ENCODE measurements at places on chromosomes 6 and 20.
A peak's percentile ranks its signal among the peaks of the same experiment; 100 is the strongest.

- no peak for DNase-seq
Observed at GRCh38 chr20:63027922-63028389, 21.2 kb upstream of the BHLHE23 start.

DNA sequence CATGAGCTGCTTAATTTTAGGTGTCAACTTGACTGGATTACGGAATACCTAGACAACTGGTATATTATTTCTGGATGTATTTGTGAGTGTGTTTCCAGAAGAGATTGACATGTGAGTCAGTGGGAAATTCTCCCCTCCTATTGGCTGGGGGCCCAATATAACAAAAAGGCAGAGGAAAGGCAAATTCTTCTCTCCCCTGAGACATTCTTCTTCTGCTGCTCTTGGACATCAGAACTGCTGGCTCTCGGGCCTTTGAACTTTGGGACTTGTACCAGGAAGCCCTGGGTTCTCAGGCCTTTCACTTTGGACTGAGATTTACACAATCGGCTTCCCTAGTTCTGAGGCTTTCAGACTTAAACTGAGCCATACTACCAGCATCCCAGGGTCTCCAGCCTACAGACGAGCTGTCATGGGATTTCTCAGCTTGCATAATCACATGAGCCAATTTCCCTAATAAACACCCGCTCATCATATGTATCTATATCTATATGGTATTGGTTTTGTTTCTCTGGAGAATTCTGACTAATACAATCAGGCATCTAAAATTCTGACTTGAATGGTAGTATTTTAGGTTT lies 7.6 kb upstream of the BTN3A3 start:
- no peak for DNase-seq

GRCh38 chr20:49452011-49452482 lies 30.4 kb downstream of the KCNB1 start:
- peak; percentile 13 for DNase-seq

DNA sequence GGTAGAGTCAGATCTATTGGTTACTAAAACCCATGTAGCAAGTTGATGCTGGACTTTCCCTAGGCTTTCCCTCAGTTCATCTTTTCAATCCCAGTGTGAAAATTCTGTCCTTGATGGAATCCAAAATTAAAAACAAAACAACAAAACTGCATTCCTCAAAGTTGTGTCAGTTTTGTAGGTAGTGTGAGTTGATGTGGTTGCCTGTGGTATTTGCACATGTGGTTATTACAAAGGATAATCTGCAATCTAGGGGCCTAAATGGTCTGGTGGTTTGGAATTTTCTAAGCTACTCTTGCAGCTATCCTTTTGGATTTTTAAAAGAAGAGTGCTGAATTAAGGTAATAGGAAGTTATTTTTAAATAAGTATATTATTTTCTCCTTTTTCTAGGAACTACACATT lies 132.2 kb upstream of the SCGN start:
- DNase-seq = no peak

- no peak for DNase-seq
Observed at GRCh38 chr20:4272225-4272624, 256.9 kb upstream of the RNF24 start.

- DNase-seq = no peak
Observed at GRCh38 chr20:42957704-42958095, 232.0 kb downstream of the PTPRT start.

- DNase-seq = no peak
Observed at GRCh38 chr6:1595271-1596087, 14.2 kb upstream of the FOXC1 start.

DNA sequence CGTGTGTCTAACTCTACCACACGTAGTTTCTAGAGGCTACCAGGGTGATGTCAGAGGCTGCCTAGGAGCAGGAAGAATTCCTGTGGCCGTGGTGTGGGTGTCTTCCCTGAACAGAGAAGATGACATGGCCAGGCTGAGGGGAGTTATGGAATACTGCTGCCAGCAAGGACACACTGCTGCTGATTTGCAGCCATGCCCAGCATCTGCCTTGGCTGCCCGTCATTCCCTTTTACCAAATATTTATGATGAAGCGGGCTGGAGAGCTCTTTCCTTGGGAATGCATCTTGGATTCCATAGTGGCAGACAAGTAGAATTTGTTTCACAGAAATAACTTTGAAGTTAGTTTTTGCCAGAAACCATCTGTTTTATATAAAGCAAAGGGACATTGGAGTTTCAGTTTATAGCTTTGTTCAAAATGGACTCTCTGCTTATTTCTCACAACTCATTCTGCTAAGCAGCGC lies 80.8 kb upstream of the VSTM2L start:
- peak; percentile 87 for DNase-seq

GRCh38 chr6:30845183-30845582 lies 39.1 kb upstream of the DDR1 start:
- no peak for DNase-seq

DNA sequence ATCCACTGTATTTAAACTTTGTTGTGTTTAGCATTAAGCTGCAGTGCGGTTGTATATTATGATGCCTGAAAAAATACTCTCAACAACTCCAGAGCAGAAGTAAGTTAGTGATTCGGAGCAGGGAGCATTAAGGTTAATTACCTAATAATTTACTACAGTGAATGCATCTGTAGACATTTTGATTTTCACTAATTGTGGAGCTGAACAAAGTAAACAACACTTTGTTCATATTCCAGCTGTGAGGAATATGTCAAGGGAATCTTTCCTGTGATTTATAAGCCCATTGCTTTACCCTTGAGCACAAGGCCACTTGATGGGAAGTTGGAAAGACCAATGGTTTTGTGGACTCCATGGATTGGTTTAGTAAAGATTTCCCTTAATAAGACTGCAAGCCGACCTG lies 77.1 kb downstream of the CBLN4 start:
- no peak for DNase-seq

- no peak for DNase-seq
Observed at GRCh38 chr6:75493400-75494064, at the start of gene FILIP1. TSS of gene FILIP1 (minus strand) at chr6:75493800. CDS start at chr6:75414972, 78,828 bp downstream.

- DNase-seq = peak; percentile 30
Observed at GRCh38 chr20:4091490-4092479, 76.4 kb upstream of the RNF24 start.

- no peak for DNase-seq
Observed at GRCh38 chr6:20033697-20034407, 178.4 kb downstream of the MBOAT1 start.

DNA sequence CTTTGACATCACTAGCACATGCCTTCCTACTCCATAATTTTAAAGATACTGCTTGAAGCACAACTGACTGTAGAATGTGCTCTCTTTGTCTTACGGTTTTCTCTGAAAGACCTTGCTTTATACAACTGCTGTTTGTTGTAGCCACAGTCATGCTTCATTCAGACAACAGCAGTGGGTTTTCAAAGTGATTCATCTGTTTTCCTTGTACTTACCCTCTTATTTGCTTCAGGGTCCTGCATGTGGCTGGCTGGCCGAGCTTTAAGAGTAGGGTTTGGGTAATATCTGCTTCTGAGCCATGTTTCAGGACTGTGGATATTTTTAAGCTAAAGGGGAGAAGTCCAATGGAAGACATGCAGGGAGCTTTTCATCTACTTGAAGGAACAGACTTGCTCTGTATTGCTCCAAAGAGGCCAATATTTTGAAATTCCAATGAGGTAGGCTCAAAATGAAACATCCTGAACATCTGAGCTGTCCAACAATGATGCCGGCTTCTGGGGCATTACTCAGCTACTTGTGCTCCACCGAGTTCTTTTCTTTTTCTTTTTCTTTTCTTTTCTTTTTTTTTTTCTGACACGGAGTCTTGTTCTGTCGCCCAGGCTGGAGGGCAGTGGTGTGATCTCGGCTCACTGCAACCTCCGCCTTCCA lies 160.2 kb upstream of the SGK1 start:
- no peak for DNase-seq
